ENCODE measurements at places on chromosomes 13 and 19.

DNA sequence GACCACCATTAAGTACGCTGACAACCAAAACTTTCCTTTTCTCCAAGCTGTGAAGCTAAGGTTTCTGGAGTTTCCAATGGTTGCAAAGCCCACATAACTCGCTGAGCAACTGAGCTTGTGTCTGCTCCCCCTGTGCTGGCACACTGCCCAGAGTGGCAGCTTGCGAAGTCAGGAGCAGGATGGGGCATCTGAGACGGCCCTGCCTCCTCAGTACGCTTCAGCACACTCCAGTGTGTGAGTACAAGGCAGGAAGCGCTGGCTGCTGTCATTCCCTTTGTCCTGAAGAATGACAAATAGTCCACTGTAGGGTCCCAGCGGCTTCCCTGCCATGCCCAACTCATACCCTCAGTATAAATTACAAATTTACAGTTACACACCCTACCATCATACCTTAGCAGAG lies 51.5 kb downstream of the SKA3 start:
- DNase-seq: no peak

- no peak for DNase-seq
Measured at GRCh38 chr19:46344363-46344762, 2.5 kb upstream of the PPP5C start.

GRCh38 chr19:15449620-15450527 lies at the start of gene WIZ:
TSS of gene WIZ (minus strand) at chr19:15449956. CDS start at chr19:15448307, 1,649 bp downstream.
- peak; percentile 77 for DNase-seq

DNA sequence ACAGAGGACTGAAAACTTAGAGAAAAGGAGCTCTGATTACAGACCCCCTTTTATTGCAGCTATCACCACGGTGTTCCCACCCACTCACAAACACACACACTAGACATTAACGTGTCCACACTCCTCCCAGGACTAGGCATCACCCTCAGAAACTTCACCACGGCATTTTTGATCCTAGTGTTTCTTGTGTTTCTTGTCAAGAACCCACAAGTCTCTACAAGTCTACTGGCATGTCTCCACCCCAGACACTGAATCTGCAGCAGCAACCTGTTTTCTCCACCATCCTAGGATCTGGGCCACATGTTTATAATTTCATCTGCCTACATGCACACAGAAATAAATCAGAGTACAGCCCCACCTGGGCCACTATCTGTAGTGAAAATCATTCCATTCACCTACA lies 4.3 kb downstream of the ZNF486 start:
- DNase-seq: no peak

DNA sequence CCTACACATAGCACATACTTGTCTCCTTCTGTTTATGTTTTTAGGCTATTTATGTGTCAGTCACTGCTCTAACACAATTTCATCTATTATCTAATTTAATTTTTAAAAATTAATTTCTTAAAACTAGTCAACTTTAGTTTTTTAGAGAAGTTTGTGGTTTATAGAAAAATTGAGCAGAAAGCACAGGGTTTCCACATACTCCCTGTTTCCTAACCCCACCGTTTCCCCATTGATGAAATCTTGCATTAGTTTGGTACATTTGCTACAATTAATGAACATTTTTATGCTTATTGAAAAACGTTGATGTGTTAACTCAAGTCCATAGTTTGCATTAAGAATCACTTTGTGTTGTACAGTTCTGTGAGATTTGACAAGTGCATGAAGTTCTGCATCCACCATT lies 53.5 kb downstream of the TNFSF13B start:
- no peak for DNase-seq

DNA sequence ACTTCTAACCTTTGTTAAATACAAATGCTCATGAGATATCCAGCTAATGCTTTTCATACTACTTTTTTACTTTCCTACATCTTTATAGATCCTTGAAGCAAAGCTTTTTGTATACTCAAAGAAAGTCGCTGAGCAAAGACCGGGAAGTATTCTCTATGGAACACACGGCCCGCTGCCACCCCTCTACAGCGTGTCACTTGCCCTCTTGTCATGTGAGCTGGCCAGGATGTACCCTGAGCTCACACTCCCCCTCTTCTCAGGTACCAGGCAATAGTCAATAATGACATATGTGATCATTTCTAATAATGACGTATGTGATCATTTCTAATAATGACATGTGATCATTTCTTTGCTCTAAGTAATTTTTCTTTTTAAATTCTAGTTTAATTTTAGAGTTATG lies 112.9 kb downstream of the ZAR1L start:
- DNase-seq: no peak

- no peak for DNase-seq
Measured at GRCh38 chr13:73245246-73245645, 186.4 kb downstream of the KLF5 start.

GRCh38 chr19:49497047-49497788 lies 984 bp downstream of the RPS11 start:
- DNase-seq: peak; percentile 85

- no peak for DNase-seq
Measured at GRCh38 chr13:63351081-63351480, 1935.4 kb upstream of the PCDH20 start.

GRCh38 chr13:100428986-100429385 lies 159.6 kb downstream of the GGACT start:
- no peak for DNase-seq
